ENCODE measurements at places on chromosomes 7 and 10.

DNA sequence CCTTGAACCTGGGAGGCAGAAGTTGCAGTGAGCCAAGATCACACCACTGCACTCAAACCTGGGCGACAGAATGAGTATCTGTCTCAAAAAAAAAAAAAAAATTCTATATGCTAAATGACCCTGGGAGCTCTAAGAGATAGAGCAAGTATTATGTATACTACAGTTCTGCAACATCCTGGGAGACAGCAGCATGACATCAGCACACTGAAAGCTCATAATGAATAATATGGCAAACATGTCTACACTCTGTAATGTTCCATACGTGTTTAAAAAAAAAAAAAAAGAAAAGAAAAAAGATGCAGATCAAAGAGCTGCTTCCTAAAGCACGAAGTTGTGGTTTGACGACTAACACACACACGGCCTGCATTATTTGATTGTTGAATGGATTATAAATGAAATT, 72.5 kb downstream of the CUL2 start:
- DNase-seq = no peak

DNA sequence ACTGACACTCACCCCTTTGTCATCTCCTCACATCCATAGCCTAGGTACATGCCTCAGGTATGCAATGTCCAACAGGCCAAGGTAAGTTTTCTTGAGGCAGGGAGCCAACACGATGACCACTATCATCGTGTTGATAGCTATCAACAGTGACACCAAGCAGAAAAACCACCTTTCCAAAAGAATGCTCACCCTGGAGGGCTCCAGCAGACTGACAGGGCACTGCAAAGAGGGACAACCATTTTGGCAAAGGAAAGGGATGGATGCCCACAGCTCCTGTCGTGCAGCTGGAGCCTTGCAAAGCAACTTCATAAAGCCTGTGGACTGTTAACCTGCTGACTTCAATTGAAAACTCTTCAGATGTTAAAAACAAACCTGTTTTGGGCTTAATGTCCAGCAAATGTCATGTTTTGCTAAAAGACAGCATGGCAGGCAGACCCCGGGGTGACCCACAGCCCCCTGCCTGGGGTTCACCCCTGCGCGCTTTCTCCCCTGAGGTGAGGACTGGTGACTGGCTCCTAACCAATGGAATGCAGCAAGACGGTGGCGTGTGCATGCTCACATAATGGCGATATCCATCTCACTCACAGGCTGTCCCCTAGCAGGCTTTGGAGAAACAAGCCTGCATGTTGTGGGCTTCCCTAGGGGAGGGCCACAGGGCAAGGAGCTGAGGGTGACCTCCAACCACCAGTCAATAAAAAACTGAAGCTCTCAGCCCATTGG, 293.8 kb downstream of the TCERG1L start:
- no peak for DNase-seq

- DNase-seq = no peak
Measured at GRCh38 chr7:27211084-27211446, 11.2 kb upstream of the HOXA13 start.

GRCh38 chr7:74449809-74450397, 3.8 kb upstream of the GTF2IRD1 start:
- peak; percentile 84 for DNase-seq

DNA sequence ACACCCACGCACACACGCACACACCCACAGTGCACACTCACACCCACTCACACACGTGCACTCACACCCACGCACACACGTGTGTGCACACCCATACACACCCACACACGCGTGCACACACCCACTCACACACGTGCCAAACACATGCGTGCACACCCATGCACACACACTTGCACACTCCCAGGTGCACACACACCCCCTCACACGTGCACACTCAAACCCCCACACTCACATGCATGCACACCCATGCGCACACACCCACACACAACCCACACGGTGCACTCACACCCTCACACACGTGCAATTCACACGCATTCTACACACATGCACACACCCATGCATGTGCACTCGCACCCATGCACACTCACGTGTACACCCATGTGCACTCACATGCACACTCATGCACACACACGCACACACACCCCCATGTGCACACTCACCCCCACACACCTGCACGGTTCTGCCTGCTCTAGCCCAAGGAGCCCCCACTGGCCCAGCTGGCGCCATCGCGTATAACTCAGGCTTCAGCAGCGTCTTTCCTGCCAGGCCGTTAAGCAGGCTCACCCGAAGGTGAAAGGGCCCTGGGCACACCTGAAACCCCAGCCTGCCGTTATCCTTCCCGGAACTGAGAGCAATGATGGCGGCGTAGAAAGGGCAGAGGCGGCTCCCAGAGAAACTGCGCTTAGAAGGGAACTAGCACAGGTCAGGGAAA, 63.9 kb upstream of the PDGFA start:
- DNase-seq = no peak

- no peak for DNase-seq
Measured at GRCh38 chr7:5607951-5608656, 173.4 kb downstream of the RNF216 start.

DNA sequence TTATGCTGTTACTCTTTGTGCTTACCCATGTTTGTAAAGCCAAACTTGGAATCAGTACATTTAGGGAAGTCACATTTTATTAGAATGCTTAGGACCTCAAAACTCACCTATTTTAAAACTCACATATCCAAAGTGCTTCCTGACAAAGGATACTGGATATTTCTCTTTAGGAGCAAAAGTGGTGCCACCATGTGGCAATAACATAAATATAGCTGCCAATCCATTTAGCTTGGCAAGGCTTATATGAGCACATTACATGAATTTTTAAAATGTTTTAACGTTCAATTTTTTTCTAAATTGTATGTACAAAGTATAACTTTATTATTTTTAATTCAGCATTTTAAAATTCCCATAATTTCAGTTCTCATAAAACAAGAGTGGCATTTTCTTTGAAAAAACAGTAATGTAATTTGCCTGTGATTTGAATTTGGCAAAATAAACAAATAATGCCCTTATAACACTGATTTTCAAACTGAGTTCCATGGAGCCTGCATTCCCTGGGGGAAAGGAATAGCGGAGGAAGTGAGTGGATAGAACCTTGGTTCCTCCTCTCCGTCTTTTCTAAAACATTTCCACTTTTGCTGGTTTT, 75.4 kb downstream of the HDAC9 start:
- DNase-seq = peak; percentile 37

DNA sequence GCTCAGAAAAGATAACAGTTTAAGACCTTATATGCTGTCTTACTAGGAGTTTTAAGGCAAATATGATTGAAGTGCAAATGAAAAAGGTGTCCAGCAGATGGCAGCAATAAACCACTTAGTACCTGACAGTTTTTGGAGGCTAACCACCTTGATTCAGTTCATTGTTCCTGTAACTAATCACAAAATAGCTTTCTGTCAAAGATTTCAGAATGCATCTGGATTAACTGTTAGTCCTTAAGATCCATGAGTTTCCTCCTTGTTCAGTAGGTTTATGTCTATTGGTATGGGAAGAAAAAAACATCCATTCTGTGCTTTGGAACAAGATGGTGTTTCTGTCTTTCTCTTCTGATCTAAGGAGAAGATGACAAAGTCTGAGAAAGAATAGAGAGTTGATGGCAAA, 46.6 kb downstream of the CCSER2 start:
- peak; percentile 21 for DNase-seq

- DNase-seq = no peak
Measured at GRCh38 chr7:42768045-42768444, 143.8 kb downstream of the C7orf25 start.

DNA sequence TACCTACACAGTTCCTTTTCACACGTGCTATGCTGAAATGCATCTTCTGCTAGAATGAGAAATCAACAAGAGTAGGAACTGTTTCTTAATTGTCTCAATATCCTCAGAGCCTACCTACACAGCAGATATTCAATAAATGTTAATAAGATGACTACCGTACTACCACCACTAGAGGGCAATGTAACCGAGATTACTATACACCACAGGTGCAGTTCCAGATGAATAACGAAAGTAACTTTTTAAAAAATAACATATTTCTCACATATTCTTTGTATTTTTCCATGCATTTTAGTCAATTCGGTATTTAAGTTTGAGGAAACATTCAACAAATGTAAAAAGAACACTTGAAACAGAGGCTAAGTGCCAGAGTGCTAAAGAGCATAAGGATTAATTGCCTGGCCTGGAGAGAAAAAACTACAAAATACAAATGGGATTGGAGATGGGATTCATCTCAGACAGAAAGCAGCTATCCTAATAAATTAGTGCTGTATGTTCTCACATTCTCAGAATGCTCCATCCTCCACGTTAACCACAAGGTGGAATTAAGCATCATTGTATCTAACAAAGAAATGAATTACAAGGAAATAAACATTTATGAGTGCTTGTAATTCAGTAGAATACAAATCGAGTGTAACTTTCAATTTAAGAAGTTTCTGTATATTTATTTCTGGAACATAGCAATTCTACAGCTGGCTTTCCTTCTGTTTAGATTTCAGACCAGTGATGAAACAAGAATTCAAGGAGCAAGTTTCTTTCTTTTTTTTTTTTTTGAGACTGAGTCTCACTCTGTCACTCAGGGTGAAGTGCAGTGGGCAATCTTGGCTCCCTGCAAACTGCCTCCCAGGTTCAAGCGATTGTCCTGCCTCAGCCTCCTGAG, 20.3 kb upstream of the HECTD2 start:
- peak; percentile 37 for DNase-seq

DNA sequence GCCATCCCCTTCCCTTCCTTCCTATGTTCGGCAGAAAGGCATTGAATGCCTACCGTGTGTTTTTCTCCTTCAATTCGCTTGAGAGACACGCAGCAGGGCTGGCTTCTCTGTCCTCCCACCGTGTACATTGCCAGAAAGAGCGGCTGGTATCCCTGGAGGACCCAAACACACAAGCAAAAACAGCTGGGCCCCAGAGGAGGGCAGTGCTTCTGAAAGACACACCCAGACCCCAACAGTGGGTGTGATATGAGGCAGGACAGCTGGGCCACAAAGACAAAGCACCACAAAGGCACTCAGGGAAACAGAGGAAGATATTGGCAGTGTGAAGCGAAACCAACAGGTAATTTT, 133.1 kb upstream of the SH2B2 start:
- no peak for DNase-seq

- DNase-seq = no peak
Measured at GRCh38 chr7:78014401-78014800, 215.8 kb downstream of the PHTF2 start.

DNA sequence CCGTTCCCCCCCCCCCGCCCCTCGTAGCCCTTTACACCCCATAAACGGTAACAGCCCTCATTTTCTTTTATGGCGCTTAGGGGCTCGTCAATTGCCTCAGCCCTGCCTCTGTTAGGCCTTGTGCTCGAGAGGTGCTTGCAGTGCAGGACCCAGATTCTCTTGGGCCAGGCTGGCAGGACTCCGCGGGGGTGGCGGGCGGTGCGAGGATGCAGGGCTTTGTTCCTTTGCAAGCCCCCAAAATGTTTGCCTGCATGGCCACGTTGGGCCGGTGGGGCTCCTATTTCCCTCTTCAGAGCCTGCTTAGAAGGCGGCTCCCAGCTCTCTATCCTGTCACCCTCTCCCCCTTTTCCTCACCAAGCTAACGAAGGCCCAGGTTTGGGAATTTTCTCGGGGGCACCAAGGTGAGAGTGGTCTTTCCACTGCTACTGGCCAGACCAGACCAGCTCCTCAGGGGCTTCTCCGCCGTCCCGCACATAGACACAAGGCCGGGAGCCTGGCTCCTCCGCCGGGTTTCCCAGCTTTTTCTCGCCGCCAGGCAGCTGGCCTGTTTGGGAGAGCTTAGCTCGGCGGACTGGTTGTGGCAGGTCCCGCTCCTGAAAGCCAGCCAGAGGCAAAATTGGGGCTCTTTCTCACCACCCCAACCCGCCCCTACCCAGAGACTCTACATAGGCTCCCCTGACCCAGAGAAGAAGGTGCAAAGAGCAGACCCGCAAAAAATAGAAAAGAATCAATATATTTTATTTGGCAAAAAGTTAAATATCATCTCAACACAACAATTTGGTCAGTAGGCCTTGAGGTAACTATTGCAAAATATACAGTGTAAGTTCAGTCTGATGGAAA, 3.4 kb downstream of the HOXA9 start:
- no peak for DNase-seq

DNA sequence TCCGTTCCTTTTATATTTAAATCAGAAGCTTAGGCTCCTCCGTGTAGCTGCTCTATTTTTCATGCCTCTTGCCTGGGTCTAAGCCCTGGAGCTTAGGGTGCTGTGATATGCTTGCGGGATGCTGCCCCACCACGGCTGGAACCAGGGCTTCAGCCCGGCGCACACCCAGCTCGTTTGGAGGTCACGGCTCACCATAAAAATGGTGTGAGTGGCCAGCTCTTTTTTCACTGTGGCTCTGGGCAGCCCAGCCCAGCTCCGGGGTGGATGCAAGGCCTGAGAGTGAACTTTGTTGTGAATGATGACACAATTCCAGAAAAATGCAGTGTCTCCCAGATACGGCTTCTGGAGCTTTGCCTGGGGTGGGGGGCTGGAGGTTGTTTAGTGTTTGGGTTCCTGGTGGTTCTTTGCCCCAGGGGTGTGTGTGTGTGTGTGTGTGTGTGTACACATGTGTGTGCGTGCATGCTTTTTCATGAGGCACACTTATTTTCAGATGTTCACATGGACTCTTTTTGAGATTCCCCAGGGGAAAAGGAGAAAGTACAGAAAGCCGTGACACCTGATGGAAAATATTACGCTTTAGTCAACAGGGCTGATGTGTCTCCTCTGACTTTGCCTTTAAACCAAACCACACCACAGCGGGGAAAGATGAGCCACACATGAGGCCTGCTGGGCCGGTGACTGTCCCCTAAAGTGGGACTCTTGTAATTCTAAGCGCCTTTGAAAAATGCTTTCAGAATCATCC, 46.2 kb downstream of the GRK5 start:
- peak; percentile 93 for DNase-seq

DNA sequence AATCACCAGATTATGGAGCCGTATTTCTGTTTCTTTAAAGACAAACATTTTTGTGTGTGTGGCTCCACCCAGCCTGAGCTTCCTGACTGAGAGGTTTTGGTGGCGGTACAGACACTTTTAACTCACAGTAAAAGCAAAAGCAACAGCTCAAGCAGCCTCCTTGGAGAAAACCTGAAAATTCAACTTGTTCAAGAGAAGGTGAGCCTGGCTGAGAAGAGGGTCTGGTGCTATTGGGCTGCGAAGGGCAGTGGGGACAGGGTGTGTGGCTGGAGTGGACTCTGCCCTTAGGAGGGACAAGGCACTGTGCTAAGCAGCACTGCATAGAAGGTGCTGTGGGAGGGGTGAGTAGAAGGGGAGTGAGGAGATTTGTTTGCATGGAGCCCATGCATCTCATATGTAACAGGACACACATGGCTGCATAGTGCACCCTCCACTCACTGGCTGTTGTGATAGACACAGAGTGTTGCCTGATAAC, at the start of gene GIMAP7:
Gene GIMAP7 (plus strand): TSS at position 125 of the 475 bp plus-strand sequence. CDS start 5,103 bp downstream, outside the sequence.
- no peak for DNase-seq

Data from AG08395 (cell line).